ENCODE measurements at places on chromosomes 4 and X.

- DNase-seq: no peak
Measured at GRCh38 chr4:36363024-36363423, 81.6 kb downstream of the DTHD1 start.

DNA sequence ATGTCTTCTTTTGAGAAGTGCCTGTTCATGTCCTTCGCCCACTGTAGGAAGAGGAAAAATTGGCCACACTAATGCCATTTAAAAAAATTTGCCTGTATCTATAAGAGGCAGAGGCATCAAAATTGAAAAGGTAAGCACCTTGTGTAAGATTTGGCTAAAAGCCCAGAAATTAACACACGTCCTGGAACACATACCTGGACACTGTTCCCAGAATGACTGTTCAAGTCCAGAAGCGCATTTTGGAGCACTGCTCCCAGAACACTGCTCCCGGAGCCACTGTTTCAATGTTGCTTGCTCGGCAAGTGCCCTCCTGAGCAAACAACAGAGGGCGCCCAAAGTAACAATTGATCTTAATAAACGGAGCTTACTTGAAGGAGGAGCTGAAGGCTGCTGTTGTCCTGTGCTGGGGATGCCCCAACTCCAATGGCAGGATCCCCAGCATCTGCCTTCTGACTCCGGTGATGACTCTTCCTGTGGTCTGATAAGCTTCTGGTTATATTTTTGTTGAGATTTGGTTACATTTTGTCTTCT, 1958.6 kb downstream of the C4orf33 start:
- no peak for DNase-seq

- no peak for DNase-seq
Measured at GRCh38 chr4:8281519-8282133, 12.1 kb downstream of the HTRA3 start.

DNA sequence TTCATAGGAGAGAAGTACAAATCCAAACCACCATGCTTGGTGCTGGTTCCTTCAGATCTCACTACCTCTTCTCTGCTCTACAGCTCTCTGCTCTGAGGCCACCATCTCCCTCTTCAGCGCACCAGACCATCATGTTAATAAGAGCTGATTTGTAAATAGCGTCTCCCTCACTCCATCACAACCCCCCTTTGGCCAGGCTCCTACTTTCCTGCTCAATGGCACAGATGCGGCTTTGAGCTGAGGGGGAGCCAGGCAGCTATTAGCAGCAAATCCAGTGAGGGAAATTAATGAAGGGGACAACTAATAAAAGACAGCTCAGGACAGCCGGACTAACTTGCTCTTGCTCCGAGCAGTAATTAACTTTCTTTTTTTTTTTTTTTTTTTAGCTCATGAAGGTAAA, 13.1 kb downstream of the NEUROG2 start:
- no peak for DNase-seq

- DNase-seq: no peak
Measured at GRCh38 chrX:108064001-108064400, 19.1 kb downstream of the VSIG1 start.

- peak; percentile 42 for DNase-seq
Measured at GRCh38 chr4:113901994-113902787, 77.3 kb downstream of the ARSJ start.

Measured in stimulated activated CD8-positive, alpha-beta memory T cell treated with anti-CD3 and anti-CD28 coated beads, Interleukin-7, amount 100 ng/mL, for 48 hours (primary cell).